Activated naive CD8-positive, alpha-beta T cell treated with anti-CD3 and anti-CD28 coated beads, Interleukin-2, amount 50 U/mL, for 24 hours (primary cell): ENCODE measurements at places on chromosomes 5 and 9.

- H3K4me3 ChIP-seq, result peak overlapping the region; percentile 75
- no peaks in the 10 kb centered on the region for H3K36me3 ChIP-seq
- peaks cover 63% of the 10 kb centered on the region for H3K27me3 ChIP-seq
- no peak overlapping the region for H3K27ac ChIP-seq
These were observed 1.6 kb downstream of the ZNF462 start for GRCh38 chr9:106864373-106865143.

GRCh38 chr5:132637241-132637640 lies 20.7 kb upstream of the IL13 start:
- no peak overlapping the region for H3K27ac ChIP-seq
- H3K36me3 ChIP-seq, result peaks cover 46% of the 10 kb centered on the region
- H3K27me3 ChIP-seq, result no peaks in the 10 kb centered on the region
- H3K4me1 ChIP-seq, result peaks cover 75% of the 10 kb centered on the region
- no peak for DNase-seq

DNA sequence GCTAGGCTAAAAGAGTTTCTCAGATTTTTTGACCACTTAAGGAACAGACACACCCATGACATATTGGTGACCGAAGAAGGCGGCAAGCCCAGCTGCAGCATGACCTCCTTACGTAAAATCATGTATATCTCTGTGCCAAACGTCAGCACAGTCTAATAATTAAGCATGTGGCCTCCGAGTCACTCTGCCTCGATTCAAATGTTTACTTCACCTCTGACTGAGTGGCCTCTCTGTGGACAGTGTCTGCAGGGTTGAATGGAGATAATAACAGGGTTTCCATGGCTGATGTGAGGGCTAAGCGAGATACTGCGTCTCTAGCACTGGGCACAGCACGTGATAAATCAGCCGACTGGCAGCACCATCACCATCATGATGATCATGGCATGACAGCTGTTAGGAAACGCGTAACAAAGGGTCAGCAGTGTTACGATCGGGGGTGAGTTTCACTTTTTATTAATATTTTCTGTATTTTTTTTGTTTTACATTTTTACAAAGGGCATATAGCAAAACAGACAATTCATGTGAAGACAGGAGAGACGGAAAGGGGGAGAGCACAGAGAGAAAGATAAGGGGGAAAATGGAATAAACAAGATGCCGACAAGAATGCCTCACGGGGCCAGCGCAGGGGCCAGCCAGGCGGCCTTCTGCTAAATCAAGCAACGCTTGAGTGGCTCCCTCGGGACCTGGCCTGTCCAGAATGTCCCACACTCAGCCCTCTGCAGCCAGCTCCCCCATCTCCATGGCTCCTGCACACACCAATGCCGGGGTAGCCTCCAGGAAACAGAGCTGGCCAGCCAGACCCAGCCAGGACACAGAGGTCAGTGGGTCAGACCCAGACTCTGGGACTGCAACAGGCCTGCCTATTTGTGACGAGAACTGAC lies 60.3 kb downstream of the ADAMTS2 start:
- no peaks in the 10 kb centered on the region for H3K36me3 ChIP-seq
- H3K4me3 ChIP-seq, result no peak overlapping the region
- no peak overlapping the region for H3K27ac ChIP-seq
- no peaks in the 10 kb centered on the region for H3K4me1 ChIP-seq
- no peak for DNase-seq
- no peaks in the 10 kb centered on the region for H3K27me3 ChIP-seq

- peaks cover 37% of the 10 kb centered on the region for H3K4me1 ChIP-seq
- H3K27ac ChIP-seq, result no peak overlapping the region
- no peaks in the 10 kb centered on the region for H3K27me3 ChIP-seq
- no peak overlapping the region for H3K4me3 ChIP-seq
- H3K36me3 ChIP-seq, result peaks cover 27% of the 10 kb centered on the region
These were observed 122.5 kb upstream of the RASGRF2 start for GRCh38 chr5:80837679-80838078.

DNA sequence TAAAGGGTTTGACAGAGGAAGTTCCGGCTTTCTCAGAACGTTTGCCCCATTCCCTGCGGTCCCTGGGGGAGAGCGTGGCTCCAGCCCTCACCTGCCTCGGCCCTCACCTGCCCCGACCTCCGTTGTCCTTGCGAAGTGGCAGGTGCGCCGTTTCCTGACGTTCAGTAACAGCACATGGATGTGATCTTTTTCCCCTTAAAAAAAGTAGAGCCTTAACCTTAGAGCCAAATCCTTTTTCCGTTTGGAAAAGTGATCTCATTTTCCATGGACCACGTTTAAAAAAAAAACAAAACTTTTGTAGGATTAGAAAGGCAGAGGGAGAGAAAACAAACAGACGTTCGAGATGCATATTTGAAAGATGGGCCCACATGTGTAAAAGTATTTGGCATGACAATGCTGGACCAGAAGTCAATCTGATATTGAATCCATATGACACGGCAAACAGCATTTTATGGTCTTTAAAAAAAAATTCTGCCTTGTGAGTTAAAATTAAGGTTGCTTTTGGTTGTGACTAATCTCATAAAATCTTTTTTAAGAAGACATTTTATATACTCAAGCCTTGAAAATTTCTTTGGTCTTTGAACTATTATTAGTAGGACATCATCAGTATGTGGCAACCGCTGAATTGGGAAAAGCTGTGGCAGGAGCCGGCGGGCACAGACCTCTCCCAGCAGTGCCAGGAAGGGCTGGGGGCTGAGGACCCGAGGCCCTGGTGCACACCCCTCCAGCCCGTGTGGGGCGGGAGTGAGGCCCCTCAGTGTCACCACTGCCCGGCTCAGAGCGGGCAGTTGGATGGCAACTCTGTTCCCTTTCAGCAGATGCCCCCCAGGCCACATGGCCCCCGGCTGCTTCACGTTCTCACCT lies 42.5 kb upstream of the EXOC3 start:
- H3K4me3 ChIP-seq, result no peak overlapping the region
- H3K36me3 ChIP-seq, result peaks cover 22% of the 10 kb centered on the region
- H3K4me1 ChIP-seq, result peaks cover 46% of the 10 kb centered on the region

GRCh38 chr5:159427180-159428012 lies 97.1 kb upstream of the IL12B start:
- no peak overlapping the region for H3K4me3 ChIP-seq
- peaks cover 32% of the 10 kb centered on the region for H3K4me1 ChIP-seq
- no peaks in the 10 kb centered on the region for H3K36me3 ChIP-seq
- H3K27ac ChIP-seq, result no peak overlapping the region

DNA sequence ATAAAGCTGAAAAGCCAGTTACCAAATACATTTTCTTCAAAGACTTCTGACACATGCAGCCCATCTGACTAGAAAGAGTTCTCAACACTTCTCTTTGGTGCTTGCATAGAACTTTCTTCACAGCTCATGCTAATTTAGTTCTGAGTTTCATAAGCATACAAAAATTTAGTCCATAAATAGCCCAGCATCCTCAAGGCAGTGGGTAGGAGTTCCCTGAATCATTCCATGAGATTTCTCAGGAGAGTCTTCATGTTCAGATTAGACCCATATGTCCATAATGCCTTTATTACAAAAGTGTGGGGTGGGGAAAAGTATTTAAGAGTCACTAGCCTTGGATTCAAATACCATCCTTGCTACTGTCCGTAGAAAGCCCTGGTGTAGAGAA lies 290.2 kb upstream of the RGMB start:
- no peak for DNase-seq
- H3K4me3 ChIP-seq, result no peak overlapping the region
- no peaks in the 10 kb centered on the region for H3K4me1 ChIP-seq

GRCh38 chr5:168117469-168117868 lies 174.0 kb upstream of the WWC1 start:
- H3K4me1 ChIP-seq, result peaks cover 2% of the 10 kb centered on the region
- no peak overlapping the region for H3K4me3 ChIP-seq
- H3K36me3 ChIP-seq, result no peaks in the 10 kb centered on the region
- no peak for DNase-seq
- H3K27me3 ChIP-seq, result peaks cover 2% of the 10 kb centered on the region

DNA sequence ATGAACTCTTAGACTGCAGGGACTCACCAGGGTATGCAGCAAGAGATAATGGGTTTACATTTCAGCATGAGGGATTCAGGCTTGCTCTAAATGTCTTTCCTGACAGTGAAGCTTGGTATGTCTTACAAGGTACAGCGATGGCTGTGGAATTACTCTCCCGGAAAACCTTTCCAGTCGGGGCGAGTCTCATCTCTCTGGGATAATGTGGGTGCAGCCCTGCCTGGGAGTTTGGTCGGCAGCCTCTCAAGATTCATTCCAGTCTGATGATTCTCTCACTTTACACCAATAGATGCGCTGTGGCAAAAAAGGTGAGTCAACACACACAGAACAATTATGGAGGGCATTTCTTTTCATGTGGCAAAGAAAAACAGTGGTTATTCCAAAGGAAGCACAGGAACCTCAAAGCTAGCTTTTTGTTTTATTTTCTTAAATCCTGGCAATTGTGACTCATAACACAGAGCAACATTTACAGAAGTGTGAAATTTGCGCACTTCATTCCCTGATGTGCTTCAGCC lies 190.3 kb downstream of the DCP2 start:
- no peak overlapping the region for H3K4me3 ChIP-seq
- no peak for DNase-seq
- H3K4me1 ChIP-seq, result peaks cover 15% of the 10 kb centered on the region

DNA sequence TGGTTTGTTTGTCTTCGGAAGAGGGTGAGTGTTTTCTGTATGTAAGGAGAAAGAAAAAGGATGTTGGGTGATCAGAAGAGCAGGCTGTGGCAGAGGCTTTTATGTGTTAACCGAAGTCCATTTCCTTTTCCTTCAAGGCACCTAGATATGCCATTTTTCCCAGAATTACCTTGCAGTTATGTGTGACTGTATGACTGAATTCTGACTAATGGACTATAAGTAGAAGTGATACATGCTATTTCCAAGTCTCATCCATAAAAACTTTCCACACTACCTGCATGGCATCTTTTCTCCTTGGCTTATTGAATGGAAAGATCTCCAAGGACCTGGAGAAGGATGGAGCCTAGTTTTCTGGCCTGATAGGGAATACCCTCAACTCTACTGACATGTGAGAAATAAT lies 10.6 kb upstream of the NDUFS4 start:
- no peaks in the 10 kb centered on the region for H3K4me1 ChIP-seq
- no peak for DNase-seq
- H3K36me3 ChIP-seq, result no peaks in the 10 kb centered on the region
- H3K27me3 ChIP-seq, result peaks cover 17% of the 10 kb centered on the region
- H3K4me3 ChIP-seq, result no peak overlapping the region

DNA sequence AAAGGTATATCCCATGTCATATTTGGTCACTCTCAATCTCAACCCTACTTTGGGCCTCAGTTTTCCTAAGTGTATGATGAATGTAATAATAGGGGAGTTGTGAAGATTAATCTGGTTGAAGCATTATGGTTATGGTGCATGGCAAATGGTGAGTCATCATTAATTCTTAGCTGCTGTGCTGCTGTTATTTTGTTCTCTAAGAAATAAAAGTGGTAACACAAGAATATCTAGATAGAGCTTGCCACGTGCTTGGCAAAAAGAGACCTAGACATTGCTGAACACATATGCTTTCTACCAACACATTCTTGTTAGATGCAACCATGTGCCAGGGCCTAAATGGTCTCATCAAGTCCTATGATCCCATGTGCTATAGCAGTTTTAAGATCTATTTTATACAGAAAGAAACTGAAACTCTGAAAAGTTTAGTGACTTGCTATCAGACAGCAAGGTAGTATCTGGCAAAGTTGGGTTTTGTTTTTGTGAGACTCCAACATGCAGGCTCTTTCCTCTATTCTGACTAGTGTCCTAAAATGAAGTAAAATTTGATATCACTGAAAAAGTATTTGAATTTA lies 699.9 kb upstream of the MEF2C start:
- H3K4me3 ChIP-seq, result no peak overlapping the region
- no peak for DNase-seq
- H3K36me3 ChIP-seq, result no peaks in the 10 kb centered on the region

DNA sequence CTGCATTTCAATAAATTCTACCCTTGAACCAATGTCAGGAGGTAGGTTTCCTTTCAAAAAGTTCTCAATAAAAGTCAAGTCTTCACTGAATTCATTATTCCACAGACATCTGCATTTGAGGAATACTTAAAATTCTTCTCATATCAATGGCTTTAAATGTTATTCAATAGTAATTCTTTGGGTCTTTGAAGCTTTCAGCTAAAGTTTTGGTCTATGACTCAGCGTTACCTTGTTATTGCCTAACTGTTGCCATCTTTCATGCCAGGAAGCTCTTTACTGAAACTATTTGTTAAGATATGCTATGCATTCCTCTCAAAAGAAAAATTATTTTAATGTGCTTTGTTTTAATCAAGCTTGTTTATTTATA lies 170.5 kb downstream of the NNT start:
- no peak overlapping the region for H3K4me3 ChIP-seq
- H3K27ac ChIP-seq, result no peak overlapping the region
- no peak for DNase-seq
- H3K27me3 ChIP-seq, result peaks cover 2% of the 10 kb centered on the region
- peaks cover 4% of the 10 kb centered on the region for H3K4me1 ChIP-seq

DNA sequence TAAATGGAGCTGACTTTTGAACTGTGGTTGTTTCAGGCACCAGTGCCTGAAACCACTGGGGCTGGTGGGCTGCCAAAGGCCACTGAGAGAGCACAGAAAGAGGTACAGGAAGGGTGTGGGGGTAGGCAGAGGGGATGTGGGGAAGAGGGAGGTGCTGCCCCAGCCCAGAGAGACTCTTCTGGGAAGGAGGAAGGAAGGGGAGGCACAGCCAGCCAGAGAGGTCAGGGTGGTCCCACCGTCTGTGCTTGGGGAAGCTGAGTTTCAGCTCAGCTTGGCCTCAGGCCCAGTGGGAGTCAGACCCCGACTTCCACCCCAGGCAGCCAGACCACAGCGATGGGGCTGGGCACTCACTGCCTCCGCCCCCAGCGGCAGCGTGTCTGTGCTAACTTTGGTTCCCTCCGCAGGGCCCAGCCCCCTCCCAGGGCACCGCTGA lies 8.6 kb upstream of the PHYKPL start:
- DNase-seq, result no peak
- H3K4me3 ChIP-seq, result peak overlapping the region; percentile 71
- no peaks in the 10 kb centered on the region for H3K27me3 ChIP-seq
- H3K4me1 ChIP-seq, result peaks cover 53% of the 10 kb centered on the region

DNA sequence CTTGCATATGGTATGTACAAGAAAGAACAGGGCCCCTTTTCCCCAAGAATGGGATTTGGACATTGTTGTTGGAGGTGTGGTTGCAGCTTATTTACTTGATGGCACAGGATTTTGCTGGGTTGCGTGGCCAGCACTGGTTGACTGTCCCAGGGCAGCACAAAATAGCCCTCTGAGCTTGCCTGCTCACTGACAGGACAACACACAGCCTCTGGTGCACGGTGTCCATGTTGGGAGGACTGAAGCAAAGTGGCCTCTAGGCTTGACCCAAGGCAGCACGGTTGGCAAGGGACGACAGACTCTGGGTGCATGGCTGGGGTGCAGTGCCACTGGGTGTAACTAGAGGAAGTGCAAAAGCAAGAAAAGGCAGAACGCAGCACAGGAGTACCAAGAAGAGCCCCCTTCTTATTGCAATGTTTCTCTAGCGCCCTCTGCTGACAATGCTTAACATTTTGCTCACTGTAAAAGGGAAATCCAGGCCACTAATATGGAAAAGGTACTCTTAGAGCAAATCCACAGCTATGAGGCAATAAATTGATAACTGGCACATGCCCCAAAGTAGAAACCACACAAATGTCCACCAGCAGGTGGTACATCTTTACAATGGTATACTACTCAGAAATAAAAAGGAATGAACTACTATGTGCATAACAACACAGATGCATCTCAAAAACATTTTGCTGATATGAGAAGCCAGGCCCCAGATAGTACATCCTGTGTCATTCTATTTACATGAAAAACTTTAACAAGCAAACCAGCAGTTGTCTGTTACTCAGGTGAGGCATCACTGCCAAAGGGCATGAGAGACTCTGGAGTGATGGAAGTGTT lies 47.4 kb upstream of the BARX1 start:
- H3K4me1 ChIP-seq, result no peaks in the 10 kb centered on the region
- no peak overlapping the region for H3K27ac ChIP-seq
- peaks cover 6% of the 10 kb centered on the region for H3K27me3 ChIP-seq
- no peak overlapping the region for H3K4me3 ChIP-seq
- H3K36me3 ChIP-seq, result no peaks in the 10 kb centered on the region
